ENCODE measurements at places on chromosomes 2 and 18.

GRCh38 chr18:48827291-48828193 lies 123.2 kb downstream of the SMAD7 start:
- DNase-seq = peak; percentile 81

GRCh38 chr18:5543773-5544389 lies at the start of gene EPB41L3:
Gene EPB41L3 (minus strand): TSS chr18:5543997. CDS start chr18:5489183, 54,814 bp downstream.
- no peak for DNase-seq

GRCh38 chr2:29349316-29350030 lies 234.3 kb downstream of the CLIP4 start:
- no peak for DNase-seq

GRCh38 chr2:238690511-238690910 lies 157.4 kb upstream of the TWIST2 start:
- DNase-seq = no peak

DNA sequence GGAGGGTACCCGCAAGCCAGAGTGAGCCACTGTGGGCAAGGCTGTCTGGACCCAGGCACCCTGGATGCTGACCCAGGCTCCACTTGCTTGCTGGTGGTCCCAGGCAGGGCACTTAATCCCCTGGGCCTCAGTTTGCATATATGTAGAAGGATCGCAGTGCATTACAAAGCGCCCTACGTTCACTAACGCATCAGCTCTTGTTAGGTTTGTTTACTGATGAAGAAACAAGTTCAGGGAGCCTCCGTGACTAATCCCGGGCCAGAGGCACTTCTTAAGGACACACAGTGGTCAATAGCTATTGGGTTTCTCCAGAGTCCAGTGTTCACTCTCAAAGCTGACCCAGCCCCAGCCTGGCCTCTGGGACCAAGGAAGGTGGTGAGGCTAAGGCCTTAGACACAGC lies 70.2 kb downstream of the LBH start:
- DNase-seq = no peak

DNA sequence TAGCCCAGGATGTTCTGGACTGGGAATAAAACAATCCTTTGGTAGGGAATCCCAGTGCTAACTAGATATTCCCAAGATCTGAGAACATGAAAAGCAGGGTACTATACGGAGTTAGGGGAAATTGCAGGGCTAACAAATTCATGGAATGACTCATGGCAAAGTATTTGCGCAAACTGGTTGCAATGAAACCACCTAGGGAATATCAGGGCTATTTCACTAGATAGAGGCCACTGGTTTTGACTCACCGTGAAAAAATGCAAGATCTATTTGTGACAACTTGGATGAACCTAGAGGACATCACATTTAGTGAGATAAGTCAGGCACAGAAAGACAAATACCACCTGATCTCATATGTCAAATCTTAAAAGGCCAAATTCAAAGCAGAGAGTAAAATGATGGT lies 233.3 kb downstream of the MBD2 start:
- DNase-seq = peak; percentile 97

DNA sequence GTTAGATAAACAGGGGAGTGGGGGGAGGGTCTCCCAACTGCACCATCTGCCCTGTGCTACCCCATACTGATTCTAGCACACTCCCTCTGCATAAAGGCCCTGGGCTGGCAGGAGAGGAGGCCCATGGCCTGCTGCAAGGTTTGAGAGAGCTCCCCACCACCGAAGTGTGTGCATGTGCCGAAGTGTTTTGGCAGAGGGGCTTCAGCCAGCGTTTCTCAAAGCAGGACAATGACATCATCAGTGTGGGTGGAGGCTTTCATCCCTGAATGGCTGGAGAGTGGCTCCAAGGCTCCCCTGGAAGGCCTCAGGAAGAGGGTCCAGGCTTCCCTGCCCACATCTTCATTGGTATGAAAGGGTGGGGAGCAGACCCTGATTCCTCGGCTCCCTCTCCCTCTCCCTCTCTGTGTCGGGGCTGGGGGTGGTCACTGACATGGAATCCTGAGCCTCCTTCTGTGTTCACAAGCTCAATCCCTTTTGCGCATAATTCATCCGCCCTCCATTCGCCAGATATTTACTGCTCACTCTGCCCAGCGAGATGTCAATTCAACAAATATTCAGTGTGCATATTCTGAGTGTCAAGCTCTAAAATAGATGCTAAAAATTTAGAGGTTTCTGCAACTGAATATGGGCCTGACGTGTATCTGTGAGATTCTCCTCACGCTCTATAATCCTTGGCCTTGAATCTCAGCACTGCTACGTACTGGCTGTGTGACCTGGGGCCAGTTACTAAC lies 122.1 kb downstream of the CELF4 start:
- no peak for DNase-seq

DNA sequence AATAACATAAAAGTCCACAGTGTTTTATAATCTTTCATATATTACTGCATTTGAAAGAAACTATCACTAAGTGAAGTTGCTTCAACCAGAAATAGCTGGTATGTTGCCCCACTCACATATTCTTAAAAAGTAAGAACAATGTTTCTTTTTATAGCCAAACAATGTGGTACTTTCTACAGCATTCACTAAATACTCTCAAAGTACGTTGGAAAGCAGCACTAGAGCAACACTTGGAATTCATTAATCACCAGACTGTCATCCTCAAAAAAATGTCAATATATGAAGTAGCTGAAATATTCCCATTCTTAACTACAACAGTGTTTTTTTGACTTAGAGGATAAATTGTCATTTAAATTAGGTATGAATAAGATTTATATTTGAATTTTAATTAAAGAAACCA lies 32.8 kb downstream of the COBLL1 start:
- DNase-seq = no peak

GRCh38 chr2:221137385-221137784 lies 434.7 kb downstream of the EPHA4 start:
- DNase-seq = no peak

GRCh38 chr2:15730545-15731212 lies 139.0 kb downstream of the DDX1 start:
- DNase-seq = peak; percentile 89

- DNase-seq = peak; percentile 66
Observed at GRCh38 chr2:24429197-24430074, 61.6 kb upstream of the NCOA1 start.

DNA sequence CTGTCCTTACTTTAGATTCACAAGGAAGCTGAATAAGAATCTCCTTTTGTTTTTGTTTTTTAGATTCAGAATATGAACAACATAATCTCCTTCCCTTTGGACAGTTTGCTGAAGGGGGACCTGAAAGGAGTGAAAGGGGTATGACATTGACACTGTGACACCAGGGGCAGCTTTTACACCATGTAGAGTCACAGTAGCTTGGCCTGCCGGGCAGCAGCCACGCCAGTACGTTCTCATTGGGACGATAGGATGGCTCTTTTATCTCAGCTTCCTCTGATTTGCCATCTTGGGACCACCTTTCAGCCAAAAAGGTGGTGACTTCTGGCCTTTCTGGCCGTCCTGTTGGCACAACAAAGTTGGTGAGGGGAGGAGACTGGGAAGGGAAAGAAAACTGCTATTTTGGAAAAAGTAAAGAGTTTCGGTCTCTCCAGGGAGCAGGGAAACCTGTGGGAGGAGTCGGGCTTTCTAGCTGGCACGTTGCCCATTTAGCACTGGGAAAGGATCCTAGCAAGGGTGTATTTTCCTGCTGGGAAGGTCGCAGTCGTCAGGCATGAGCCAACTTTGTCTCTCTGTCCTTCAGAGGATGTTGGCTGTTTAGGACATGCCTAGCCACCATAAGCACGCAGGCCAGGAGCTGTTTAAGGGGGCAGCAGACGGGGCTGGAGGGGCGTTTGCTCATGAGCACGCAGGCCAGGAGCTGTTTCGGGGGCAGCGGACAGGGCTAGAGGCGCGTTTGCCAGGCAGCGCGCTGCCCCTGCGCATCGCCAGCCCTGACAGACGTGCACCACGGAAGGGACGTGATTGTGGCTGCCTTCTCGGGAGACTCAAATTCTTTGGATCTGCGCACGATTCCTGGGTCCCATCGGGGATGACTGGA lies 104.6 kb downstream of the ITGB1BP1 start:
- no peak for DNase-seq

DNA sequence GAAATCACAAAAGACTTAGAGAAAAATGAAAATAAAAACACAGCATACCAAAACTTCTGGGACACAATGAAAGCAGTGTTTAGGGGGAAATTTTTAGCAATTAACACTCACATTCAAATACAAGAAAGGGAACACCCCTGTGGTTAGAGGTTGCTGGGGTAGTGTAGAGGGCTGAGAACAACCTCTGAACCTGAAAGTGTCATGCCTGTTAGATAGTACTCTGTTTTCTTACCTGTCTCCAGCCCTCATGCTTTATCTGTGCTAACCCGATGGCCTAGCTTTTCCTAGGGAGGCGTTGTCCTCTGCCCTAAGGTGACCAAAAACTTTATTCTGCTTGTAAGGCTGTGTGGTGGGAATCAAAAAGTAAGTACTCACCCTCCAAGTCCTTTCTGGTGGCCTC lies 122.6 kb upstream of the OTX1 start:
- no peak for DNase-seq

DNA sequence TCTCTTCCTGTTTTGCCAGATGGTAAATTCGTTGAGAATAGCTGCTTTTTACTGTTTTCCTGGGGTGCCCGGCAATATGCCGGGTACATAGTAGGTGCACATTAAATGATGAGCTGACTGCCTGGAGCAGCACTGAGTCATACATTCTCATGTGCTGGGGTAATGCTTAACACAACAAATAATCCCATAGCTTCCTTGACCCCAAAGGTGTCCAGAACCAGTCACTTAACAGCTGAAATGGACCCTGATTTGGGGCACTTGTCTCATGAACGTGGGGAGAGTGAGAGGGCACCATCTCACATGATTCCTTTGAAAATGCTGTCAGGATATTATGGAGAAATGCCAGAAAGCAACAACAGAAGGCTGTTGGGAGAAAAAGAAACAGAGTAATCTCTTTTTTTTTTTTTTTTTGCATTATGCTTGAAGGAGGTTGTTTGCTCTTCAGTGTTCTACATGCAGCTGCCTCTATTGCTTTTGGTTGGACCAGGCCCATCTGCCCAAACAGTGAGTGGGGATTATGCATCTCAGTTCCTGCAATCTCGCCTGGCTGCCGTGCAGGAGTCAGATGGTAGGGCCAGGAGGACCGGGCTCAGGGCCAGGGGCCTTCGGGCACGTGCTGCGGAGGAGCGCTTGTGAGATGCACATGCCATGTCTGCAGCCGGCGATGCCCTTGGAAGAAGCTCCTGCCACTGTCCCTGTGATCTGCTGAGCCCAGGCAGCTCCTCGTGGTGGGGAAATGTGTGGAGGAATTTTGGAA lies 162.1 kb downstream of the SH3RF3 start:
- DNase-seq = peak; percentile 52

DNA sequence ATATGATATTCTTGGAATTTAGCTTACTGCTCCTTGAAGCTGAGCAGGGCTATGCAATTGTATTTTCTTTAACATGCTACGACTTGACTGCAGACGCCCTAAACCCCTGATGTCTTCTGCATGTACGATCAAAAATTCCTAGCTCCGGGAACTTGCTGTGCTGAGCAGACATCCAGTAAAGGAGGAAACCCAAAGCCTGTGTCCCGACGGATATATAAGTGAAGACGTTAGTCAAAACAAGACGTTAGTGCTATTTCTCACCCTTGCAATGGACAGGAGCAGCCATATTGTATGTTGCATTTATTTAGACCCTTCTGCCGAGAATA lies 51.5 kb downstream of the SETBP1 start:
- DNase-seq = no peak

DNA sequence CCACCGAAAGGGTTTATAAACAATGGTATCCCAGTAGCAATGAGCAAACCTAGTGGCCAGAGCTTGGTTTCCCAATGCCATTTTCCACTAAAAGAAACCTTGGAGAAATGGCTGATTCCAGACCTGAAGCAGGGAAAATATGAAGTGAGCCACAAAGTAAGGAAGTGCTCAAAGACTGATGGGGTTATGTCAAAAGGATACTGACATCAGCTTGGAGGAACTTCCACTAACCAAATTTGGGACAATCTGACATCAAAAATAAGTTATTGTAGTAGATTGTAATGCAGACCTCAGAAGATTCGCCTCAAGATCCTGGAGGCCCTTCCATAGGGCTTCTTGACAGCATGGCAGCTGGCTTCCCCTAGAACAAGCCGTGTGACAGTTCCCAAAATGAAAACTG lies 79.4 kb upstream of the SP3 start:
- no peak for DNase-seq

DNA sequence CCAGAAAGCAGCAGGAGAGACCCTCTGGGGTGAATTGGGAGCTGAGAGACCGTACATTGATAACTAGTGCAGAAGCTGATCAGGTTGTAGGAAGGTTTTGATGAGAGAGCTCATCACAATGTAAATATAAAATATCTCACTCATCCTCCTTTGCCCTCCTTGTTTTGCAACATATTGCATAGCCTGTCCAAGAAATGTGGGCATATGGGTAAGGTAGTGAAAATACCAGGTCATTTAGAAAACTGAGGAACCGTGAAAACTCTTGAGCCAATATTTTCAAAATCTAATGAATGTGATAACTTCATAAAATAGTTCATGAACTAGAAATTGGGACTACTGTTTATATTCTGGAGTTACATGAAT lies 31.4 kb downstream of the C18orf54 start:
- DNase-seq = no peak

DNA sequence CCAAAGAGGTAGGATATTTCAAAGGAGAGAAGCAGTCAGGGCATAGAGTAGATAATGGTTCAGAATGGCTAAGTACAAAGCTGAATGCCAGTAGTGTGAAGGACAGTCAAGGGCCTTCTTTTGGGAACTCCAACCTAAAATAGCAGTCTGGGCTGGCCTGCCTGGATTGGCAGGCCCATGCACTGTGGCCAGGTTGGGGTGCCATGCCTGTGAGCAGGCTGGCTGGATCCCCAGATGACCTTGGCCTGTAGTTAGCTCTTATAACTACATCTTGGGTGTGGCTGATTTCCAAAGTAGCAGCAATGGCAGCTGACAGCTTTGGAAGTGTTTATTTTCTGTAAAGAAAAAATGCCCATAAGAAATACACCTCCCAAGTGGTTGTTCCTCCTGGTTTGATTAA lies 51.5 kb upstream of the ITGB6 start:
- DNase-seq = no peak

- peak; percentile 55 for DNase-seq
Observed at GRCh38 chr2:230748087-230748486, 35.4 kb downstream of the CAB39 start.

- no peak for DNase-seq
Observed at GRCh38 chr2:104164721-104165252, 689.1 kb upstream of the POU3F3 start.

DNA sequence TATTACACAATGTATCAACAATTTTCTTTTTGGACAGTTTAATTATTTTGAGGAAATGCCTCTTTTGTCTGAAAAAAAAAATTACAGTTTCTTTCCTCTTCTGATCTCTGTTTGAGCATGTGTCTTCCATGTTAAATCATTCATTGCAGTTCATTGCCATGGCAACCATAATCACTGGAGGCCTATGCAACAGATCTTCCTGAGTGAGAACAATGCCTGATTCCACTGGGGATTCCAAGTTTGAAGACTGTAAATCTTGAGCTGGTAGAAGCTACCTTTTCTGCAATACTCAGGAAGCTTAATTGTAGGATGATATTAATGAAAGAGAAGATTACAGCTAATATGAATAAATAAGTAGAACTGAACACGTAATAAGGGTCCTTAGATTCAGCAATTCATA lies 721.4 kb upstream of the CNTNAP5 start:
- no peak for DNase-seq
